ENCODE measurements at places on chromosomes 3 and 15.

DNA sequence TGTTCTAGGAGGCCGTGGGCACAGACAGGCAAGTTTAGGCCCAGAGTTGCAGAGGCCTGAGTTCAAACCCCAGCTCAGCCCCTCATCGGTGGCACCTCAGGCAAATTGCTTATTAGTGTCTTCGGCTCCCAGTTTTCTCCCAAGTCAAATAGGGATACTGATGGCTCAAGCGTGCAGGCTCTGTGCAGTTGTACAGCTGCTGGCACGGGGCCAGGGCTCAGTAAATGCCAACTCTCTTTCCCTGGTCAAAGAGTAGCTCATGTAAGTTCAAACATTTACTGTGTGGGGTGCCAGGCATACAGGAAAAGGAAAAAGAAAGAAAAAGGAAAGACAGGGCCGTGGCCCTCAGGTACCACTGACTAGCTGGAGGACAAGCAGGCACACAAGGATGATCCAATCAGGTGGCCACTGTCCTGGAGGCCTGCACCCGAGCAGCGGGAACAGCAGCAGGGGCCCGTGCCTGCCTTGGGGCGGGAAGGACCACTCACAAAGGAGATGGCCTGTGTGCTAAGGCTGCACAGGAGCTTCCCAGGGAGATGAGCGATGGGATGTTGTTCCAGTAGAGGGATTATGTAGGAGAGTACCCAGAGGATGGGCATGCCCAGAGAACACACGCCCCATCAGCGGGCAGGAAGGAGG, 70.8 kb downstream of the TBC1D2B start:
- DNase-seq, result no peak

DNA sequence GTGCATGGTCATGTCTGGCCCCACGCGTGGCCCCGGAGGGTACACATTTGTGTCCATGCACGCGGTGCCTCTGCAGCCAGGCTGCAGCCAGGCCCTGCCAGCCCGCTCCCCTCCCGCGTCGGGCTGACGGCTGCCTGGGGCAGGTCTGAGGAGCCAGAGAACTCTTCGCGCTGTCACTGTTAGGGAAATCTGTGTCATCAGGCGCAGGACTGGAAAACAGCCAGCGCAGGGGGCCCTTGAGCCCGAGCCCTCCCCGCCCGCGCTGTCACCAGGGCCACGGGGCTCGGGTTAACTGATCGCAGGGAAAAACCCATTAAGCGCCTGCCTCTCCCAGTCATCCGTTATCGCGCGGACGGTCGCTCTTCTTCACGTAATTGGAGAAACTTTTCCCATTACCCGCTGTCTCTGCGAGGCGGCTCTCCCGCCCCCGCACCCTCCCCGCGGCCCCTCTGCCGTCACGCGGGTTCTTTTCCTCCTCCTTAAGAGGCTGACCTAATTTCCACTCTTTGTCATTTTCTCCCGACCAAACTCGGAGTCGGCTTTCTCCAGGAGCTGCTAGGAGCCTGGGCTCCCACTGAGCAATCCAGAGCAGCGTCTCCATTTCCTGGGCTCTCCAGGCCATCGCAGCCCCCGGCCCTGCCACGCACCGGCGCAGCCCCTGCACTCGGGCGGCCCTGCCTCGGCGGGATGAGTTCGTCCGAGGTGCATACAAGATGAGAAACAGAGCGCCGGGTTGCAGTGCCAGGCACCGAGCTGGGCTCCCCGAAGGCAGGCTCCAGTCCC, 57.5 kb upstream of the PRR23E start:
- no peak for DNase-seq

DNA sequence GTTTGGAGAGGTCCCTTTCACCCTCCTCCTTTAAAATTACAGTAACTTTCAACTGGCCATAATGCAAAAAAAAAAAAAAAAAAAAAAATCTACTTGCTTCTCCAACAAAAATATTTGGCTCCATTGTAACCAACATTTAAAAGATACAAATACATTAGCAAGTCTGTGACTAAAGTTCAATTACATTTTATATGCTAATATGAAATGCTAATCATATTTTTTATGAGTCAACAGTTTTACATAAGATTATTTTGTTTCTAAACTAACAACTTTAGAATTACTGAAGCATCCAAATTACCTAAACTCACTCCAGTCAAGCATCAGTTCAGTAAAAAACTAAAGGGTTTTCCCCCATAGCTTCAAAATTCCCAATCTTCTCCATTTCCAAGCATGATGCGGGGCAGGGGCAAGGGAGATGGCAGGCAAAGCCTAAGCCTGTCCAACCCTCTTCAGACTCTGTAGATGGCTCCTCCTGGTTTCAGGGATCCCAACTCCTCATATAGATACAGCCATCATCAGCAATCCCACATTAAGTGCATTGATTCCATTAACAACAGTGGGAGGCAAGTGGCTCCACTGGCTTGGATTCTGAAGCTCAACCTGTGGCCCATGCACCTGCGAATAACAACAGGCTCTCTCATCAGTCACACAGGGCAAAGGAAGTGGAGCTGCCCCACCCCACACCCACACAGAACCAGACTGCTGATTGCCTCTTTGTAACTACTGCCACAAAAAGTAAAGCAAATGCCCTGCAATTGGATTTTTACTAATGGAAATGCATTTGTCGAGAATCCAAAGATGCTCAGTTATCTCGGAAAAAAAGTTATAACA, 15.0 kb downstream of the SFMBT1 start:
- peak; percentile 45 for DNase-seq

DNA sequence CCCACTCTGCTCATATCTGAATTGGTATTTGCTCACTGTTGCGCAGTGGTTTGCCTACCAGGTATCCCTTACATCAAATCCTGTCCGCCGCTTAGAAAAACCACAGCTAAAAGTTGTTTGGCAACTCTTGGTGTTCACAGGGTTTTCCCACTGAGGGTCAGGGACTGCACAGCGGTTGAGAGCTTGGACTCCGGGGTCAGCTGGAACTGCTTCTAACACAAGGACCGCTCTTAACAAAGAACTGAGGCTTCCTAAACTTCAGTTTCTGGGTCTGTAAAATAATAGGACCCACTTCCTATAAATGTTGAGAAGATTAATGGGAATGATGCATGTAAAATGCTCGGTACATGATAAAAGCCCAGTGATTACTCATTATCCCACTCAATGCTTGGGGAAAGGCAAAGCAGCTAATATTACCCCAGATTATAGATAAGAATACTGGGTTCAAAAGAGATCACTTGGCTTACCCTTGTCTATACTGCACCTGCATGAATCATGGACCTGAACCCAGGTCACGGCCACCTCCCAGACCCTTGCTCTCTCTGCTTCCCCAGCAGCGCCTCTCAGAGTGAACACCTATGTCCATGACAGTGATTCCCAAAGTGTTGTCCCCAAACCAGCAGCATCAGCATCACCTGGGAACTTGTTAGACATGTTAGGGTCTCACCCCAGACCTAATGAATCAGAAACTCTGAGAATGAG, 36.1 kb downstream of the LIPC start:
- no peak for DNase-seq

DNA sequence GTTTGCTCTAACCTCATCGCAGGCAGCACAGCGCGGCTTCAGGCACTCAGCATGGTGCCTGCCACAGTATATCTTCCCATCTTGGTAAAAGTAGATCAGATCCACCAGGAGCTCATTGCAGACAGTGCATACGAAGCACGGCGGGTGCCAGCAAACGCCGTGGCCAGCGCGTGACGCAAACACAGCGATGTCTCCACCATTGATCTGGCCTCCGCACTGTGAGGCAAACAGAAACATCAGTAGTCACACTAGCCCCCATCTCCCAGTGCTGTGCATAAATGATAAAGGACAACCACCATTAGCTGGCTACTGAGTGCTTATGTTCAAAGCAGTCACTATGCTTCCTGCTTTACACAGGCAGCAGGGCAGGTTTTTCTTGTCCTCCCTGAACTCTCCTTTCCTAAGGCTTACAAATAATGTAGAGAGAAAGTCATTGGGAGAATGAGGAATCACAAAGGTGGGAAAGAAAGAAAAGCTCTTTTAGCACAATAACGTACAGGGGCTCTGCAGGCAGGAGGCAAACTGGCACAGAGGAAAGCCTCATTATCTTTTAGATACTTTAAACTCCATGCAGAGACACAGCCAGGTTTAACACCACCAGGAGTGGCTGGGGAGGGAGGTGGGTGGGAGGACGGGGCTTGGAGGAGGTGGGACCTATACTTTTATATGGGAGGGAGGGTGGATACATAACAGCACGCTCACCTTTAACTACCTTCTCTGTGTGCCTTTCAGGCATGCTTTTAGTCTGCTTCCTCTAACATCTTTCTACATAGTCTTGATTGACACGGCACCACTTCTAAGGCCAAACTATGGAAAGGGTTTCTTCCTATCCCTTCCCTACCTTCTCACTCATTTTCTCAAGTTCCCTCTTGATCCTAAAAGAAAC, 67.9 kb downstream of the PRICKLE2 start:
- DNase-seq, result no peak

All from CD4-positive, alpha-beta T cell treated with Interleukin-1 beta for 1 hour (primary cell).